Putamen (tissue), 1 donor: ENCODE measurements at places on chromosomes 2 and 18.

GRCh38 chr2:43417300-43417699, 178.5 kb downstream of the THADA start:
- DNase-seq, result no peak

DNA sequence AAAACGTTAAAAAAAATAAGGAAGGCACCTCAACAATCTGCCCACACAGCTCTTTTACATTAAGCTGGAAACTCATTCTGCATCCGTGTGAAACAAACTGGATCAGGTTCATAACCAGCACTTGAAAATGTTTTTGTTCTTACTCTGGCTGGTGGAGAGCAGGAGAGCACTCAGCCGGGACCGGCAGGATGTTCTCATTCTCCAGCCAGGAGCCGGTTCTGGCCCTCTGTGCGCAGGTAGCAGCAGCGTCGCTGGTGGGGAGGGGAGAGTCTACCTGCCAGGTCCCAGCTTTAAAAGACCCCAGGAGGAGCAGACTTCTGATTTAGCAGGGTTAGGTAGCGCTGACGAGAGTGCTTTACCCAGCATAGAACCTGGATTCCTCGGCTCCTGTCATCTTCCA, 834.9 kb upstream of the SALL3 start:
- DNase-seq, result no peak

DNA sequence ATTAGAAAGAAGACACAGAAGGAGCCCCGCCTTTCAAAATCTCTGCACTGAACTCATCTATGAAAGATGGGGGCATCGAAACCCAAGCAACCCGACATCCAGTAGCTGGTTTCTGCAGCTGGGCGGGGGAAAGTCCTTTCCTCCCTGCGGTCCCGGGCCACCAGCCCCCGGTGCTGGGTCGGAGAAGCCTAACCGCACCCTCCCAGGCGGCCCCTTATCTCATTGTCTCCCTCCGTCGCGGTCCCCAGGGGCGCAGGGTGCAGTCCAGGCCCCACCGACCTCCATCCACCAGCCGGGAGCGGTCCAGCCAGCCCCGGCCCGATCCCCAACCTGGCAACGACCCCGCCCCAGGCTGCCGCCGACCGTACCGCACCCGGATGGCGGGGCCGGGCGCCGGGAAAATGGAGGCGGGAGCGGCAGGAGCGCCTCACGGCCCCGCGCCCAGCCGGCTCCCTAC, 452 bp downstream of the RAPH1 start:
- DNase-seq, result peak; percentile 6

DNA sequence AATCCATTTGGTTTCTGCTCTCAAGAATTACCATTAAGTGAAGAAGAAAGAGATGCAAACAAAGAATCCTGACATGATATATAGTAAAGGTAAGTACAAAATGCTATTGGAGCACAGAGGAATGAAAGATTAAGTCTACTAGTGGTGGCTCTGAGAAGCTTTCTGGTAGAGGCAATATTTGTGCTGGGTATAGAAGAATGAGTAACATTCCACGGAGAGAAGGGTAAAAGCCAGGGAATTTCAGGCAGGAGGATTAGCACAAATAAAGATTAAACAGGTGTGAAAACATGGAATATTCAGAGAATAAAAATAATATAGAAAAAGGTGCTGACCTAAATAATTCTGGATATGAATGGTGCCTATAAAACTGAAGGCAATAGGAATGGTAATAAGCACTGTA, 31.8 kb downstream of the METTL8 start:
- DNase-seq, result no peak

DNA sequence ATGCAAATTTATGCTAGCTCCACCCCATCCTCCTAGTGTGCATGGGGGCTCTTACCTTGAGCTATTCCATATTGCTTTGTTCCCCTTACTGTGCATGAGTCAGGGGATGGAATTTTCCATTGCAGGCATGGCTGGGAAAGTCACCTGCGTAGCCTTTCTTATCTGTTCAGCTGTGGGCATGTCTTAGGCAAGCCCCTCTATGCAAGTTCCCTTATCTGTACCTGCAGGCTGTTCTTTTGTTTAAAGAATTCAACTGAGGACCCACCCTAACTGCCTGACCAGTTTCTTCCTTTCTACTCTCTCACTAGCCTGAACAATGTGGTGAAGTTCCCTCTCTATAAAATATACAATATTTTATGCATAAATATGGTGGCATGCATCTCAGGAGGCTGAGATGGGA, 54.2 kb upstream of the CDCA7 start:
- DNase-seq, result no peak

DNA sequence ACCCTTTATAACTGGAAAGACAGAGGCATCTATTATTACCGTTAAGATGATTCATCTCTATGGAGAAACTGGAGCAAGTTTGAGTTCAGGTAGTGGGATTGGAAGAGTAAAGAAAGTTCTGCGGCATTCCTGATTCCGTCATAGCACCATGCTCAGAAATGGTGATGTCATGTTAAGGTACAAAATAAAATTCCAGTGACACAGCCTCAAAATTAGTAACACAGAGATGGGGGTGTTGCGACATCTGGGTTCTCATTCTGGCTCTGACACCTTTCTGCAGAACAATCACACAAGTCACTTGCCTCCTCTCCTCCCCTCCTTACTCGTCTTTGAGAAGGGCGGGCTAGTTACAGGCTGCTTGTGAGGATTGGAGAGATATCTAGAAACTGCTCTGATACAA, 105.7 kb downstream of the DPP10 start:
- peak; percentile 50 for DNase-seq

DNA sequence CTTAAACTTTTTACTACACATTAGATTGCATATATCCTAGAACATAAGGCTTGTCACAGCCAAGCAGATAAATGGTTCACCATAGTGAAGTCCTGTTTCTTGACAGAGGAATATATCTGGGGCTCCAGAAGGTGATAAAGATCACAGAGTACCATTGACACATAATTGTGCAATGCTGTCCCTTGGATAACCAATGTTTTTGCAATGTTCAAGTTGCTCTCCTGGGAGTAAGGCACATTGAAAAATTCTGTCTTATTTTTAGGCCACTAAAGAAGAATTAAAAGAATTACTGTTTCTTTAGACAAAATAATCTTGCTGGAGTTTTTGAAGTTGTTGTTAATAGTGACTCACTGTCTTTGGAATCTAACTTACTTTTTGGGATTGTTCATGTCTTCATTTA, 1132.8 kb downstream of the LRP1B start:
- no peak for DNase-seq

DNA sequence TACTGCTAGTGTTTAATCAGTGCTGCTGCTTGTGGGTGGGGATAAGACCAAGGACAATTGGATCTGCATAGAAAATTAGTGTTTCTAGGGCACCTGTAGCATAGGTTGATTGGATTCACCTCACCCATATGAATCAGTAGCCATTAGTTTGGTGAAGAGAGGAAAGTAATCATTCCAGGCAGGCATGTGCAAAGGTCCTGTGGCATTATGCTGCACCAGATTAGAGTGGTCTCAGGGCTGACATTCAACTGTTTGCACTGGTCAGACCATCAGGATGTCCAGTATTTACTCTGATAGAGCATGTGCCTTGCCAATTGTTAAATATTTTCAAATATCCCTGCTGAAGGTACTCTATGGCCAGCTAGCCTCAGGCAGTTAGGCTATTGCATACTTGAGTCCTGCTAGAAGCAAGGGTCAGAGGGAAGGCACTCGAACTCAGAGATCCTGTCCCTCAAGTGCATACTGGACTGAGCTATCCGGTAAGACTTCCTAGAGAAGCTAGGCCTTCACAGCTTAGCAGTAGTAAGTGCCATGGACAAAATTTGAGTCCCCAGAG, 64.7 kb downstream of the SKA1 start:
- no peak for DNase-seq

DNA sequence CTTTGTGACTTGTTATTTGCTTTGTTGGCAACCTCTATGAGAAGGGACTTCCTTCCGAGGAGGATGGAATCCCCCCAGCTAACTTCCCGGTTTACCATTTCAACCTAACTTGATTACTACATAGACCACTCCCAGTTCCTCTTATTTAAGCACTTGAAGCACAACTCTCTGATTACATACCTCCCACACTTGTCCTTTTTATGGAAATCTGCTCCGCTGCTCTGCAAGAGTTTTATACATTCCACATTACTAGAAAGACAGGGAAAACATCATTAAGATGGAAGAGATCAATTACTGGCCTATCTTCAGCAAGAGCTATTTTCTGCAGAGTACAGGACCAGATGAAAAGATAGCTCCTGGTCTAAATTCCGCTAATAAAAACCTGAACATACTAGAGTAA, 160.0 kb upstream of the PGAP1 start:
- no peak for DNase-seq

GRCh38 chr2:215548714-215549113, 112.8 kb upstream of the FN1 start:
- DNase-seq, result no peak

DNA sequence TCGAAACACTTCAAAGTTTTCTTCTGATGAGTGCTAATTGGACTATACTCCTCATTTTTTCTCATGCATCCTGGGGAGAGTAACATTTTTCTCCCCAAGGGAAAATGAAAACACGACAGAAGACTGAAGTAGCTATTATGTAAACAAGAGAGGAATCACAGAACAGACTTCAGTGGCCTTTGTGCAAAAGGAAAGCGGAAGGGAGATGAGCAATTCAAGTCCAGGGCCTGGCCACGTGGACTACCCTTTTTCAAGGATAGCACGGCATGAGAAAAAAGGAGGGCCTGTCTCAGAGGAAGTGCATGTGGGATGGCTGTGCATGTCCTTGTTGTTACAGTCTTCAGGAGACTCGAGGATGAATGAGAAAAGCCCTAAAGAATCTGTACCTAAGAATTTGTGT, 43.8 kb upstream of the KCNE4 start:
- DNase-seq, result no peak

- DNase-seq, result no peak
Measured at GRCh38 chr2:126227250-126227649, 428.7 kb upstream of the GYPC start.

GRCh38 chr2:141728886-141729285, 401.9 kb downstream of the LRP1B start:
- no peak for DNase-seq

GRCh38 chr2:47026748-47027534, 111.3 kb upstream of the MCFD2 start:
- DNase-seq, result no peak
